Epithelial cell of proximal tubule (primary cell): ENCODE measurements at places on chromosomes 3 and 15.

- DNase-seq: no peak
Measured at GRCh38 chr3:126342991-126343648, 14.1 kb downstream of the KLF15 start.

GRCh38 chr3:169945313-169945712 lies 21.3 kb upstream of the SEC62 start:
- no peak for DNase-seq

DNA sequence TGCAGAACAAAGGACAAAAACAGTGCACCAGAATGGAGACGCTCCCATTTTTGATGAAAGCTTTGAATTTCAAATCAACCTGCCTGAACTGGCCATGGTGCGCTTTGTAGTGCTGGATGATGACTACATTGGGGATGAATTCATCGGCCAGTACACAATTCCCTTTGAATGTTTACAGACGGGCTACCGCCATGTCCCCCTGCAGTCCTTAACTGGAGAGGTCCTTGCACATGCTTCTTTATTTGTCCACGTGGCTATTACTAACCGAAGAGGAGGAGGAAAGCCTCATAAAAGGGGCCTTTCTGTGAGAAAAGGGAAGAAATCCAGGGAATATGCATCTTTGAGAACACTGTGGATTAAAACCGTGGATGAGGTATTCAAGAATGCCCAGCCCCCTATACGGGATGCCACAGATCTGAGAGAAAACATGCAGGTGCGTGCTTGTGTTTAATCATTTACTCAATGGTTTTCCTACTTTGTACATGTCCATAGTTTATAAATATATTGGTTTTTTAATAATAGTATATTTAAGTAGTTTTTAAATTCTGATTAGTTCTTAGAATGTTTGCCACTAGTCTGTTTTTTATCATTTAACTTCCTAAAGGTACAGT lies 127.1 kb downstream of the PLCL2 start:
- no peak for DNase-seq

GRCh38 chr3:27540231-27540630 lies 56.0 kb upstream of the SLC4A7 start:
- DNase-seq: no peak

DNA sequence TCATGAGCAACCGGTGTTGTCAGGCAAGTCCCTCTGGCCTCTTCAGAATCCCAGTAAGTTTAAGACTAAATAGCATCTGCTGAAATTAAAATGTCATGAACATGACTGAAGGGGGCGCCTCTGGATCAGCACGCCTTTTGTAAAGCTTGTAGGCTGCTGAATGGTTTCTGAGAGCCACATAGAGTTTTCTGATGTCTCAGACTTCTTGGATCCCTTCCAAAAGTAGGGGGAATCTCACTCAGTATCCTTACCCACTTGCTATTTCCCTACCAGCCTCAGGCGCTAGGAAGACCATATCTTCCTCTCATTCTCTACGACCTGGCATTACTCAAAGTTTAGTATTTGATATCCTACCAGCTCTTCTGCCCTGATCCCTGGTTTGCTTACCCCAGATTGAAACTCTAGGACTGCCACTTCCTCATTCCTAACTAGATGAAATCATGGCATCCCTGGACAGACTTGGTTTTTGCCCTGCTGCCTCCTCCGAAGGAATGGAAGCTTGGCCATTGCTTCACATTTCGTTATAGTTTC lies 62.7 kb upstream of the CD47 start:
- peak; percentile 55 for DNase-seq

- DNase-seq: no peak
Measured at GRCh38 chr3:45140141-45140769, 5.9 kb downstream of the CDCP1 start.

- no peak for DNase-seq
Measured at GRCh38 chr3:177561365-177561764, 364.1 kb upstream of the TBL1XR1 start.

- no peak for DNase-seq
Measured at GRCh38 chr3:10278501-10278900, 14.2 kb downstream of the GHRL start.

GRCh38 chr3:141074529-141074928 lies 23.4 kb downstream of the SPSB4 start:
- no peak for DNase-seq

DNA sequence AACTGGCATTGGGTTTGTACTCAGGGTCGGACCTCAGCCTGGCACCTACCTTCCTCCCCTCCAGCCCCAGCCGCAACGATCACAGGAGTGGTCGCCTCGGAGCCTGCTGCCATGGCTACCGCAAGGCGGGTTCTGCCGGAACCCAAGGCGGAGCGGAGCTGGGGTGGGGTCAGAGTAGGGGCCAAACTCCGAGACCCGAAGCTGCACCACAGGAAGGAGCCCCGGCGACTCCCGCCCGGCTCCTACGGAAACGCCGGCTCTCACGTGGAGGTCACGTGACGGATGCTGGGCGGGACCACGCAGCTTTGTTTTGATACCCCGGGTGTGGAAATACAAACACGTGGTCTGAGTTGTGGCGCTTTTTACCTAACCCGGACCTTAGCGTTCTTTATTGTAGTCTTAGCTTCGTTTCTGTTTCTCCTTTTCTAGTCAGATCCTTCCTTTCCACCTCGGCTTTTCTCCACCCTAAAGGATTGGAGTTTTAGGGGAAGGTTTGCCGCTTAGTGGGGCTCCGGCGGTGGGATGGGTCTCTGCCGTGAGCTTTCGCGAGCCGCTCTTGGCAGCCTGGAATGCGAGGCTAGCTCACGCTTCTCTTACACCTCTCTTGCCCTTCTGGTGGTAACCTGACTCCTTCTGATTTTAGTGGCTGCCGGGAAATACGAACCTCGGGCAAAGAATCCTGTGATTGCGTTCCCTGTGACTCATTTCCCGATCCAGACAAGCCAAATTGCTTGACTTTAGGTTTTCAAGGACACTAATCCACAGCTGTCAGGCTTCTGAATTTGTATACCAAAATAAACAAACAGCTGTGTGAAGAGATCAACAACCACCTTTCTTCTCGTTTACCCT lies at the start of gene HSPBAP1:
Gene HSPBAP1 (minus strand): TSS at position 264 of the 849 bp plus-strand sequence. CDS start 151 bp downstream, at position 113.
- peak; percentile 84 for DNase-seq

DNA sequence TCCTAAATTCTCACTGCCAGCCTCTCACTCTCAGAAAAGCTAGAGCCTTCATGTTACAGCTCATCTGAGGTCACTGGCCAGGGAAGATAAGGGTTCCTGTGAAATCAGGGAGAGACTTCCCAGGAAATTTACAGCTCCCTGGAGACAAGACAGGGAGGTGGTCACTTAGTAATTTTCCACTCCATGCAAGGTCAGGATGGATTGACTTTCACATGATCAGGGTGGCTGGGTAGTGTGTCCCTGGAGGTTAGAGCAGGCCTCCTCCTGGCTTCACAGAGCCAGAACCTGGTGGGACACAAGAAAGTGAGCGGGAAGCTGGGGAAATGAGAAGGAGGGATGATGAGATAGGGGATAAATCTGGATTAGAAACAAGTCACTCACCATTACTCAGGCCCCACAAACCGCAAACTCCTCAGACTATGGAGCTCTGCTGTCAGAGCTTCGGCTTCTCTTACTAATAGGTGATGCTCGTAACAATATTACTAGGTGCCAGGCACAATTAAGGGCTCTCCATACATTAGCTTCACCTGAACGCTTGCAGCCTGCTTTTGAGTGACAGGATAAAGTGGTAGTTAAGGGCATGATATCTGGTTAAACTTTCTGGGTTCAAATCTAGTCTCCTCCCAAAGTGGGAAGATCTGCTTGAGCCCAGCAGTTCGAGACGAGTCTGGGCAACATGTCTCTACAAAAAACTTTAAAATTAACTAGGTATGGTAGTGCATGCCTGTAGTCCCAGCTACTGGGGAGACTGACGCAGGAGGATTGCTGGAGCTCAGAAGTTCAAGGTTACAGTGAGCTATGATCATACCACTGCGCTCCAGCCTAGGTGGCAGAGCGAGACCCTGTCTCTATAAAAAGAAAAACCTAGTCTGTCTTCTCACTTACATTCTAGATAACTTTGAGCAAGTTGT lies 24.9 kb downstream of the DUOX2 start:
- no peak for DNase-seq

- no peak for DNase-seq
Measured at GRCh38 chr3:43484926-43485488, 136.8 kb downstream of the ANO10 start.

GRCh38 chr3:193347521-193348501 lies 30.7 kb downstream of the ATP13A5 start:
- no peak for DNase-seq

DNA sequence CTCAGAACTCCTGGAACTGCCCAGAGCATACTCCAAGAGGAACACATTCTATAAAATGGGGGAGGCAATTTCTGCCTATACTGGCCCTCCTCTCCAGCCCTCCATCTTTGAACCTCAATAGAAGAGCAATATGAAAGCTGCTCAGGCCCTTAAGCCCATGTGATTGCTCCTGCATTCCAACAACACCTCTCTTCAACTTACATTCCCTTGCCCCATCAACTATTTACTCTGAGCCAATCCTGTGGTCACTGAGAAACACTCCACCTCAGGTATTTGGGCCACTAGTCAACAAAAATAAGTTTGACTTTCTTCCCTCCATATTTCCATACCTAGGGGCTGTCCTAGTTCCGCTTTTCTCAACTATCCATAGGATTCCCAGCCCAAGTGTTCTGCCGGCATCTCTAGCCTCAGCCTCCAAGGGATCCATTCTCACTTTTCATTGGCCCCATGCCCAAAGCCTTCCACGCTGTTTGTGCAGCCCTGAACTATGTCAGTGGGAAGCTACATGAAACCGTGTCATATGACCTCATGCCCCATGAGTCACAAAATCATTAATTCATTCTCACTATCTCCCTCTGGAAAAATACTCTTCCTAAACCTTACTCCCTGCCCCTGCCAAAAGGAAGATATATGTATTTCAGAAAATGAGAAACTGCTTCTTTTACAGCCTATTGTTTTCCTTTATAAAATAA lies 61.6 kb downstream of the GJD2 start:
- DNase-seq: no peak
